ENCODE measurements at places on chromosomes 7 and 10.

- DNase-seq, result no peak
These were observed 32.6 kb downstream of the CDH23 start for GRCh38 chr10:71429304-71429703.

- no peak for DNase-seq
These were observed 42.0 kb downstream of the CDK6 start for GRCh38 chr7:92794391-92794790.

DNA sequence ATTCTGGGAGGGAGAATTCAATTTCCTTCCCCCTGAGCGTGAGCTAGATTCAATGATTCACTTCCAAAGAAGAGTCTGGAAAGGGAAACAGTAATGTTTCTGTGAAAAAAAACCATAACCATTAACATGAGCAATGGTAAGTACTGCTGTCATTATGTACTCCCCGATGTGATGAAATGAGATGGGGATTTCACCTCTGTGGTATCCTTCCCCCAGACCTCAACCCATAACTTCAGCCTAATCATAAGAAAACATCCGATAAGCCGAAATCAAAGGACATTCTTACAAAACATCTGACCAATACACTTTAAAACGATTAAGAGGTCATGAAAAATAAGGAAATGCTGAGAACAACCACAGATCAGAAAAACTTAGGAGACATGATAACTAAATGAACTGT, 27.2 kb downstream of the EZH2 start:
- DNase-seq, result no peak

- no peak for DNase-seq
These were observed 396.8 kb downstream of the KCNMA1 start for GRCh38 chr10:77240706-77241349.

DNA sequence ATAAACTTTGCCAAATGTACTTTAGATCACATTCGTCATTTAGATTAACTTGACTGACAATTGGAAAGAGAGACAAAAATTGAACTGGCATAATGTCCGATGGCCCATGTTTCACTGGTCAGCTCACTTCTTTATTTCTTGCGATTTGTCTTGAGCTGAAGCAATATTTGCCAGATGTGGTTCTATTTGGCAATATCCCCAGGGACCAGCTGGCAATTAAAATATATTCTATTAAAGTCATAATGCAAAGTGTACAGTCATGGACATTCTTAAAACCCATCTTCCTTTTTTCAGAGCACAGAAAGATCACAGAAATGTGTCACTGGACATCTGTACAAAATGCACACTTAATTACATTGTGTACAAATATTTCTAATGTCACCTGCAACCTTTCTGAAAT, 26.3 kb downstream of the NEBL start:
- DNase-seq, result no peak

DNA sequence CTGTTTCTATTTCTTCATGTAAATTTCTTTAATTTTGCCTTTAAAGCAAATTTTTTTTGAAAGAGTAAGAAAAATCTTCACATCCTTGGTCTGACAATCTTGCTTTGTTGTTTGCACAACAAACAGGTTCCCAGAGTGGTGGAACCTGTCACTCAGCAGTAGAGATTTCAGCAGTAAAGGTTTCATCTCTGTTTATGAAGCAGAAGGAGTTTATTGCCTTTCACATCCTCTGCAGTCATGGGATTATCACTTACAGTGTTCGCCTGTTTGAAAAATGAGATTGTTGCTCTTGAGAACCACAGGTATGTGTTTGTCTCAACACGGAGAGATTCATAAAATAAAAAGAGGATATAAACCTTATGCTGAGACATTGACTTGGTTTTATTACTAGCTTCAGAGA, 342.6 kb downstream of the IPMK start:
- no peak for DNase-seq

- DNase-seq, result no peak
These were observed 6.3 kb upstream of the KCNMA1 start for GRCh38 chr10:77643795-77644468.

GRCh38 chr7:133904776-133905175, 222.4 kb upstream of the LRGUK start:
- DNase-seq, result no peak

GRCh38 chr10:21495002-21495751, 30.3 kb downstream of the SKIDA1 start:
- DNase-seq, result no peak

Measured in stimulated activated CD8-positive, alpha-beta memory T cell treated with anti-CD3 and anti-CD28 coated beads, Interleukin-15, amount 100 ng/mL, for 24 hours (primary cell).